ENCODE measurements at places on chromosomes 6 and 20. TPM values are rescaled to one million over a fixed set of nuclear protein-coding genes. Genes with fewer than 3 reads are reported as not detected.

- DNase-seq: no peak
These were observed 5.0 kb upstream of the KCNK16 start for GRCh38 chr6:39327507-39327906.

- no peak for DNase-seq
These were observed 19.8 kb upstream of the ZSCAN16 start for GRCh38 chr6:28104392-28105244.

DNA sequence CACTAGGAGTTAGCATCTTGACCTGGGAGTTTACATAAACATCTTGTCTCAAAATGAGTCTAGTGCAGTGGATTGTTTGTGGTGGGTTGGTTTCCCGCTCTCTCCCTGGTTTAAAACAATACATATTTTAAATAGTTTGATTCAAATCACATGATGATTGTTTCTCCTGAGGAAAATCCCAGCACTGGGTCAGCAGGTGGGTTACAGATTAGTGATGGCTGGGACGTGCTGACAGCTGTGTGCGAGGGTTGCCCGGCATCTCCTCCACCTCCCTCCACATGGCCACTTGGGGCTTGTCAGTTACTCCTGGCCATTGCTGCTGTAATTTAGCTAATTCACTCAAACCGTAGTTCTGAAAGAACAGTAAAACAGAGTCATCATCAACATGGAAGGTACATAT is 306.4 kb upstream of the CITED2 start:
- DNase-seq: no peak

- no peak for DNase-seq
These were observed 20.7 kb upstream of the TRIM27 start for GRCh38 chr6:28944412-28944865.

DNA sequence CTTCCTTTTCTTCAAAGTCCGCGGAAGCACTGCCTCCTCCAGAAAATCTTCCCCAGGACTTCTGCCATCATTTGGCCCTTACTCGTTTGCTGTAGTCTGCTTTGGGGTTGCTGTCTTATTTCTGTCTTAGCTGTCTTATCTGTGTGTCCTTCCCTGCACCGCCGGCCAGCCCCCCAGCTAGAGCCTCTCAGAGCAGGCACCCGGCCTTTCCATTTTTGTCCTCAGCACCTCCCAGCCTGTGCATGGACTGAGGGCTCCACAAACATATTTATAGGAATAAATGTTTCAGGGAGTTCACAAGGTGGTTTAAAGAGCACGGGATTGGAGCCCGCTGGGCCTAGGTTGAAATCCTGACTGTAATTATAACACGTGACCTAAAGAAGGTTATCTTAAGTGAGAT is 8.1 kb downstream of the GLP1R start:
- DNase-seq: no peak

OR12D3 gene
- not detected for total RNA-seq

OTOR gene
- total RNA-seq: not detected

SLC22A2 gene
- total RNA-seq: not detected

All from glomerular endothelial cell (primary cell).